ENCODE measurements at places on chromosomes 4 and X. TPM values are rescaled to one million over a fixed set of nuclear protein-coding genes. Genes with fewer than 3 reads are reported as not detected.
A peak's percentile ranks its signal among the peaks of the same experiment; 100 is the strongest.

DNA sequence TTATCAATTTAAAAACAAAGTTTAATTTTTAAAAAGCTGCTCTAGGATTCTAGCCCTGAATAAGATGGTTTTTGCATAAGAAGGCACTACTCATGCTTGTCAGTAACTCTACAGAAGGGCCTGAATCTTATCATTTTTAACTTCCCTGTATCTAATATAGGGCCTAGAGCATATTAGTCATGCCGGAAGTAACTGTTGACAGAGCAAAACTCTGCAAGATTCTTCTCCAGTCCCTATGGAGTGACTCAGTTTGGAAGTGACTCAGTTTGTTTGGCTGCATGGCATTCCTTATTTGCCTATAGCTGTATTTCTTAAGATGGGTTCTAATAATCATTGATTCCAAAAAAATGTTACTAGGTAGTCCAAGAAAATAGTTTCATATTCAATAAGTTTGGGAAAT, 431.8 kb upstream of the HTR2C start:
- H3K4me1 ChIP-seq: no peaks in the 10 kb centered on the region
- peak; percentile 41 for DNase-seq
- no peaks in the 10 kb centered on the region for H3K36me3 ChIP-seq
- 0 out of 2 replicates have a peak, but pooled peaks cover 4% of the 10 kb centered on the region for H3K27me3 ChIP-seq

DNA sequence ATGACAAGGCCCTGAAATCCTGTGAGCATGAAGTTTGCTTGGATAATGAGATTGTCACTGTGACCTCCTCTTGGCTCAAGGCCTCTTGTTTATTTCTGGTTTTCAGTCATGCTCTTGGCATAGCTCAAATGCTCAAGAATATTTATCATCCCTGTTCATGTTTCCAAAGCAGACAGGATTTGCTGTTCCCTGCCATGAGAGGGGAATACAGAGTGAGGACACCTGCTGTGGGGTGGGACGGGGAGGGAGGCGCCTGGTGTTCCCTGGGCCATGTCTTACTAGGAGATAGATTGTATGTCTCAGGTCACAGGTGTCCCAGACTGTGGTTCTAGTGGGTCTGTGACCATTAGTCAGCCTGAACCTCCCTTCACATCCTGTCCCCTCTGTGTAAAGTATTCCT, 34.9 kb upstream of the SH3RF1 start:
- no peak overlapping the region for H3K27ac ChIP-seq
- H3K27me3 ChIP-seq: no peaks in the 10 kb centered on the region
- no peaks in the 10 kb centered on the region for H3K36me3 ChIP-seq
- no peak overlapping the region for H3K4me3 ChIP-seq

DNA sequence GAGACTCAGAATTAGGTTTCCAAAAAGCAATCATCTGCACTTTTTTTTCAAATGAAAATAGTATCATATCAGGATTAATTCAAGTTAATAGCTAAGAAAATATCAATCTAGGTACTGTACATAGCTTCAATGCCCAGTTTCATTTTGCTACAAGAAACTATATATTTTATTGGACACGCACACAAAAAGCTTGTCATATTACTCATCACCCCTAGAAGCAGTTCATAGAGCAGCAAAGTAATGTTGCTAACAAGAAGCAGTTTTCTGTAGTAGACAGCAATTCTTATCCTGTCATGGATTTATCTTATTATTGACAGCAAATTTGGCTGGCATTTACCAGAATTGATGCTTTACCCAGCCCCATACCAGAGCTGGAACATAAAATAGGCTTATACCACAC, 52.3 kb upstream of the LSM6 start:
- H3K27ac ChIP-seq: peak overlapping the region; percentile 91
- peaks cover 96% of the 10 kb centered on the region for H3K4me1 ChIP-seq
- peaks cover 30% of the 10 kb centered on the region for H3K36me3 ChIP-seq
- H3K4me3 ChIP-seq: peak overlapping the region; percentile 63

- no peaks in the 10 kb centered on the region for H3K27me3 ChIP-seq
- no peak for DNase-seq
- H3K27ac ChIP-seq: no peak overlapping the region
- H3K4me3 ChIP-seq: no peak overlapping the region
- H3K4me1 ChIP-seq: no peaks in the 10 kb centered on the region
Observed at GRCh38 chr4:98639523-98639922, 18.9 kb downstream of the TSPAN5 start.

DNA sequence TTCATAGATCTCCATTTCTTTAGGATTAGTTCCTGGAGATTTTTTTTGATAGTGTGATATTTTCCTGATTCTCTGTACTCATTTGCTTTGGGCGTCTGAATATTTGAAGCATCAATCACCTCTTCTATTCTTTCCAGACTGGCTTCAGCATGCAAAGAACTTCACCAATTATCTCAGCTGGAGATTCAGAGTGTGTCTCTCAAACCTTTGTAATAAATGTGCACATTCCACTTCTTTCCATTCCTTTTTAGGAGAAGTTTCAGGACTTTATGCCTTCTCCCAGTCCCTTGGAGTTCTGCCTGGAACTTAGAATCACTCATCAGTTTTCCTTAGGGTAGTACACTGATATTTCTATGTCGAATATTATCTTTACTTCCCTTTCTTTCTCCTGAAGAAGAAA, 334.8 kb downstream of the TEX13C start:
- no peaks in the 10 kb centered on the region for H3K36me3 ChIP-seq
- H3K4me1 ChIP-seq: peaks cover 27% of the 10 kb centered on the region
- peak overlapping the region; percentile 29 for H3K4me3 ChIP-seq

- no peak overlapping the region for H3K27ac ChIP-seq
- H3K4me3 ChIP-seq: no peak overlapping the region
- no peaks in the 10 kb centered on the region for H3K4me1 ChIP-seq
- no peaks in the 10 kb centered on the region for H3K36me3 ChIP-seq
- DNase-seq: no peak
Observed at GRCh38 chrX:133232331-133232730, 14.2 kb upstream of the TFDP3 start.

DNA sequence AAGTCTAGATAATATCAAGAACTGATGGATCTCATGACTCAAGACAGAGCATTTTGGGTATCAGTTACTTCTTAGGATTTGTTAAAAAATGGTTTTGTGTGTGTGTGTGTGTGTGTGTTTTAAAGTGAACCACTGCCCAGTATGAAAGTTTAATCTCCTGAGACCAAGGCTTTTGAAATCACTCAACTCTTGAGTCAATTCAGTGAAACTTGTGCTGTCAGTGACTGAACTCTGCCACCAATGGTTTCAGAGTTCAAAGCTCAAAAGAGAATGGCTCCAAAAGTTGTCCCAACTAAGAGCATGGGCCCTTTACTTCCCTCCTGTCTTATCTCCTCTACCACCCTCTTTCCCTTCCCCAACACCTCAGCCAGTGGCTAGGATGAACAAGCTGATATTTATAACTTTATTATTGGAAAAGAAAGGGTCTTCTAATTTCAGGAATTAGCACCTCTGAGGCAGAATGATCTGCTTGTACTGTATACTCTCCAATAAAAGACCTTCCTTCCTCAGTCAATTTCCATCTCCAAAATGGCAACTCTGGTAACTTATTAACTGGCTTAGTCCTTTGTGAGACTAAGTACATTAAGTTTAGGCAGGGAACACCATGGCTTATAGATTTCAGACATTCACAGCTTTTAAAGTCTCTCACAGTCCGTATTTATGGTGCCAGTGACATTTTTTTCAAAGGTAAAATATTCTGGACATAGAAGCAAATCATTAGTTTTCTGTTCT, 152.2 kb downstream of the REPS2 start:
- no peaks in the 10 kb centered on the region for H3K27me3 ChIP-seq
- DNase-seq: no peak
- no peaks in the 10 kb centered on the region for H3K36me3 ChIP-seq
- no peak overlapping the region for H3K27ac ChIP-seq
- no peaks in the 10 kb centered on the region for H3K4me1 ChIP-seq
- no peak overlapping the region for H3K4me3 ChIP-seq

DNA sequence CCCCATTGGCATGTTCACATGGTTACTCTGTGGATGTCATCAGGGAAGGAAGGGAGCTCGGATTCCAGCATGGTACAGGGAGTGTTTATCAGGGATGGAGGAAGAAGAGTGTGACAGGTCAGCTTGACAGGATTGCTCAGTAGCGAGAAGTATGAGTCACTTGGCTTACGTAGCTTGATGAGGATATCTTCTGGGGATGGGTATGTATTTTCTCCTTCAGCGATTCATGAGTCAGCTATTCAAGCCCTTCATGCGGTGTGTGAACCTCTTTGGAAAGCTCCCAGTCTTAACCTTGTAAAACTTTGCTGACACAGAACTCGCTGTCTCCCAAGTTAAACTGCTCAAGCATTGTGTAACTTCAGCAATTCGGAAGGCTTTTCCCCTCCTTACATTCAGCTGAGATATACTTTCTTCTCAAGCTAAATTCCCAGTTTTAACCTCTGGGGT, 275.4 kb downstream of the ARHGAP10 start:
- DNase-seq: no peak
- peaks cover 3% of the 10 kb centered on the region for H3K27me3 ChIP-seq
- H3K36me3 ChIP-seq: no peaks in the 10 kb centered on the region
- no peak overlapping the region for H3K27ac ChIP-seq

GRCh38 chr4:112348488-112349158, 51.5 kb downstream of the ALPK1 start:
- H3K4me1 ChIP-seq: 0 out of 2 replicates have a peak, but pooled peaks cover 3% of the 10 kb centered on the region
- no peak for DNase-seq
- H3K27me3 ChIP-seq: no peaks in the 10 kb centered on the region
- no peak overlapping the region for H3K27ac ChIP-seq

- no peak for DNase-seq
- no peaks in the 10 kb centered on the region for H3K27me3 ChIP-seq
- no peaks in the 10 kb centered on the region for H3K4me1 ChIP-seq
- no peaks in the 10 kb centered on the region for H3K36me3 ChIP-seq
- no peak overlapping the region for H3K4me3 ChIP-seq
- H3K27ac ChIP-seq: no peak overlapping the region
Observed at GRCh38 chrX:46436744-46437143, 108.5 kb downstream of the ZNF674 start.

- H3K27me3 ChIP-seq: no peaks in the 10 kb centered on the region
- no peaks in the 10 kb centered on the region for H3K4me1 ChIP-seq
- no peak for DNase-seq
- no peak overlapping the region for H3K27ac ChIP-seq
- no peak overlapping the region for H3K4me3 ChIP-seq
Observed at GRCh38 chrX:23945206-23945605, 37.4 kb downstream of the CXorf58 start.

HSD17B10 gene
- total RNA-seq: 158 TPM

RBM47 gene
- total RNA-seq: not detected

P2RY4 gene
- not detected for total RNA-seq

AMTN gene
- not detected for total RNA-seq

STARD8 gene
- not detected for total RNA-seq

TFE3 gene
- total RNA-seq: 4.4 TPM
